Chondrocyte (in vitro differentiated cells): ENCODE measurements at places on chromosomes 11 and 22. TPM values are rescaled to one million over a fixed set of nuclear protein-coding genes. Genes with fewer than 3 reads are reported as not detected.

GRCh38 chr11:124625504-124626168 is 3.0 kb downstream of the TBRG1 start:
- H3K4me1 ChIP-seq = peaks cover 24% of the 10 kb centered on the region
- peaks cover 17% of the 10 kb centered on the region for H3K36me3 ChIP-seq
- no peak for DNase-seq
- H3K27ac ChIP-seq = peak overlapping the region; percentile 29
- H3K4me3 ChIP-seq = no peak overlapping the region

DNA sequence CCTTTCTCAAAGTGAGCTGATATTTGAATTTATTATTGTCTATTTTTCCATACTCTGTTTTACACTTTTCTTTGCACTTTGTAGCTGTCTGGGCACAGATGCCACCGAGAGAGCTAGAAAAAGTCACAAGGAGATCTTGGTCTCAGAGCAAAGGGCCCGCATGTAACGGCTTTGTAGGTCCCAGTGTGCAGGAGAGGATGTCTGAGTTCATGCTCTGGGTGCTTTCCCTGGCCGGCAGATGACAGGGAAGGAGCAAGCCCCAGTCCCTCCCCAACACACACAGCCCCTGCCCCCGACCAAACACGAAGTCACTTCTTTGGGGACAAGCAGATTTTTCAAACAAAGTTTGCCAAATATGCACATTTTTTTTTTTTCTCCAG is 55.8 kb downstream of the SMIM38 start:
- H3K36me3 ChIP-seq = no peaks in the 10 kb centered on the region
- no peak overlapping the region for H3K4me3 ChIP-seq
- DNase-seq = no peak

DNA sequence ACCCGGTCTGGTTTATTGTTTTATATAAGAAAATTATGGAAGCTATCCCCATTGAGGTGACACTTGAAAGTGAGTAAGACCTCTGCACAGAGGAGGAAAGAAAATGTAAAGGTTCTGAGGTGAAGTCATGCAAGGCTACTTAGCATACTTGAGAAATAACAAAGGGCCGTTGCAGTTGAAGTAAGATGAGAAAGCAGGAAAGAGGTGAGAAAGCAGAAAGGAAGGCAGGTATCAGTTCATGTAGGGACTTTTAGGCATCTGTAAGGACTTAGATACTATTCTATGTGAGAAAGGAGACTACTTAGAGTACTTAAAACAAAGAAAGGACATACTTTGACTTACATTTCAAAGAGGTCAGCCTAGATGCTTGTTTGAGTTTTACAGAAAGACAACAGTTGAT is 84.7 kb downstream of the CASP12 start:
- no peak for DNase-seq
- H3K27ac ChIP-seq = no peak overlapping the region
- no peaks in the 10 kb centered on the region for H3K36me3 ChIP-seq
- no peak overlapping the region for H3K4me3 ChIP-seq
- H3K4me1 ChIP-seq = no peaks in the 10 kb centered on the region
- peaks cover 2% of the 10 kb centered on the region for H3K27me3 ChIP-seq

DNA sequence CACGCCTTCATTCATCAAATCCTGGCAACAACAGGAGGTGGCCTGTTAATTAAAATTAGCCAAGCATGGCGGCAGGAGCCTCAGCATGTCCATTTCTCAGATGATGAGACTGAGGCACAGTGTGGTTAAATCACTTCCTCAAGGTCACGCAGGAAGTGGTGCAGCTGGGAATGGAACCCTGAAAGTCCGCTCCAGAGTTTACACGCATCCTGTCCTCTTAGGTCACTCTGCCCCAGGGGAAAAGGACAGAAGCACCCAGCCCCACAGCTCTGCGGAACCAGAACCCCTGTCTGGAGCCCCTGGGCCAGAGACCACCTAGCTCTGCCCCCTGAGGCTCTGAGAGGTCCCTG is 19.6 kb downstream of the RPL3 start:
- DNase-seq = no peak
- peaks cover 64% of the 10 kb centered on the region for H3K4me1 ChIP-seq
- H3K4me3 ChIP-seq = no peak overlapping the region
- peak overlapping the region; percentile 76 for H3K27ac ChIP-seq

GRCh38 chr22:50530877-50531545 is 1.2 kb upstream of the TYMP start:
- H3K36me3 ChIP-seq = no peaks in the 10 kb centered on the region
- no peaks in the 10 kb centered on the region for H3K27me3 ChIP-seq
- H3K4me3 ChIP-seq = peak overlapping the region; percentile 75
- peaks cover 47% of the 10 kb centered on the region for H3K4me1 ChIP-seq
- H3K27ac ChIP-seq = peak overlapping the region; percentile 82
- DNase-seq = no peak

GRCh38 chr22:49046546-49047361 is 780.9 kb downstream of the BRD1 start:
- peaks cover 14% of the 10 kb centered on the region for H3K4me1 ChIP-seq
- peak; percentile 22 for DNase-seq
- peak overlapping the region; percentile 76 for H3K27ac ChIP-seq
- no peaks in the 10 kb centered on the region for H3K36me3 ChIP-seq

DNA sequence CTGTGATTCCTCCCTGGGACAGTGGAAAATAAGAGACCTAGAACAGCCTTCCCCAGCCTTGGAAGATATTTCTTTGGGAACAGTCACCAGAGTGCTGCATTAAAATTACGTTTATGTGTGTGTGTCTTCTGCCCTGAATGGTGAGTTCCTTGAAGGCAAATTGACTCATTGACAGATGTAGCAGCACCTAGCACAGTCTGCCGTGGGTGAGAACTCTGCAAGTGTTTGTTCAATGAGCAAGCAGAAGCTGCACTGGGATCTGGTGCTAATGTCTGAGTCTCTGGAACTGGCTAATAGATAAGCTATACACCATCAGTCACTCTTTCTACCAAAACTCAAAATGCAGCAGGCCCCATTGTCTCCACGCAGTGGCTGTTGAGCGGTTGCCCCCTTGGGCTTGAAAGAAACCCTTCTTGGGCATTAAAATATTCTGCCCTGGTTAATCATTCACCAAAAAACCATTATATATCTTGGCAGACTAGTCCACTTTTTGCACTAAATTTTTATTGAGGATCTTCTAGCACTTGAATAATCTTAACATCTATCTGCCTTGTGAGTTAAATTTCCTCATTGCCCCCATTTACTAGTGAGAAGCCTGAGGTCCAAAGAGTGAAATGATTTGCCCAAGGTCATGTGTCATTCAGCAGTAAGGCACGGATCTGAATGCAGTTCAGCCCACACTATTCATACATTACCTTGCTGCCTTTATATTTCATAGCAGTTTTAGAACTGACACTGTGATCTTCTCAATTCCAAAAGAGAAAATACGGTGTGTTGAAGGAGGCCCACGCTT is 87.8 kb upstream of the GALNT18 start:
- H3K4me3 ChIP-seq = no peak overlapping the region
- no peak overlapping the region for H3K27ac ChIP-seq
- H3K4me1 ChIP-seq = peaks cover 3% of the 10 kb centered on the region
- no peaks in the 10 kb centered on the region for H3K36me3 ChIP-seq
- H3K27me3 ChIP-seq = no peaks in the 10 kb centered on the region
- DNase-seq = no peak

DNA sequence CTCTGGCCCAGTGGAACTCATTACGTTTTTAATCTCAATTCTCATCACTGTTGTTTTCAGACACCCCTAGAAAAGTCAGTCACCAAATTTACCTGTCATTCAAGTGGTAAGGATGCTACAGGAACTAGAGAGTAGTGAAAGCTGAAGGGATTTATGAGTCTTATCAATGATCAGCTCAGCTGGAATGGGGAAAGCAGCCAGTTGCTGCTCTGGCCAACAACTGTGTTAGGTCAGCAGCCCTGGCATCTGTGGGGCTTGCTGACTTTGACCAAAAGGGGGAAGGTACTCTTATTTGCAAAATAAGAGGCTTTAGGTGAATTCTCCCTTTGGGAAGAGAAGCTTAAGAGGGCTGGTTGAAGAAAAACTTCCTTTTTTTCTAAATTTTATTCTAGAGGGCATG is 76.2 kb upstream of the HORMAD2 start:
- DNase-seq = no peak
- H3K27me3 ChIP-seq = no peaks in the 10 kb centered on the region
- H3K27ac ChIP-seq = no peak overlapping the region
- peaks cover 8% of the 10 kb centered on the region for H3K4me1 ChIP-seq
- H3K36me3 ChIP-seq = peaks cover 5% of the 10 kb centered on the region

GRCh38 chr11:77351281-77351886 is 49.9 kb upstream of the GDPD4 start:
- no peak for DNase-seq
- no peak overlapping the region for H3K4me3 ChIP-seq
- no peaks in the 10 kb centered on the region for H3K27me3 ChIP-seq
- H3K4me1 ChIP-seq = peaks cover 29% of the 10 kb centered on the region

DNA sequence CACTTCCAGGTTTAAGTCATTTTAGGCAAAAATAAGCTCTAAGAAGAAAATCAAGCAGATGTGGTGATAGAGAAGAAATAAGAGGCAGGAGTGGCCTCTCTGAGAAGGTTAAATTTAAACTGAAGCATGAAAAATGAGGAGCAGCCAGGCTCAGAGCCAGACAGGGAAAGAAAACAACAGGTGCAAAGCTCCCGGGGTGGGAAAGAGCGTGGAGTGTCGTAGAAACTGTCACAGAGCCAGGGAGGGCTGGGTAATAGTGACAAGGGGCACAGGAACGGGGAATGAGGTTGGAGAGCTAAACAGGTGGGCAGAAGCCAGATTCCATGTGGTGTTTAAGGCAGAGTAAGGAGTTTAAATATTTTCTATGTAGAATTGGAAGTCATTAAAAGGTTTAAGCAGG is 132.1 kb upstream of the BLID start:
- H3K27me3 ChIP-seq = no peaks in the 10 kb centered on the region
- DNase-seq = no peak
- H3K36me3 ChIP-seq = no peaks in the 10 kb centered on the region
- no peak overlapping the region for H3K27ac ChIP-seq
- no peaks in the 10 kb centered on the region for H3K4me1 ChIP-seq

DNA sequence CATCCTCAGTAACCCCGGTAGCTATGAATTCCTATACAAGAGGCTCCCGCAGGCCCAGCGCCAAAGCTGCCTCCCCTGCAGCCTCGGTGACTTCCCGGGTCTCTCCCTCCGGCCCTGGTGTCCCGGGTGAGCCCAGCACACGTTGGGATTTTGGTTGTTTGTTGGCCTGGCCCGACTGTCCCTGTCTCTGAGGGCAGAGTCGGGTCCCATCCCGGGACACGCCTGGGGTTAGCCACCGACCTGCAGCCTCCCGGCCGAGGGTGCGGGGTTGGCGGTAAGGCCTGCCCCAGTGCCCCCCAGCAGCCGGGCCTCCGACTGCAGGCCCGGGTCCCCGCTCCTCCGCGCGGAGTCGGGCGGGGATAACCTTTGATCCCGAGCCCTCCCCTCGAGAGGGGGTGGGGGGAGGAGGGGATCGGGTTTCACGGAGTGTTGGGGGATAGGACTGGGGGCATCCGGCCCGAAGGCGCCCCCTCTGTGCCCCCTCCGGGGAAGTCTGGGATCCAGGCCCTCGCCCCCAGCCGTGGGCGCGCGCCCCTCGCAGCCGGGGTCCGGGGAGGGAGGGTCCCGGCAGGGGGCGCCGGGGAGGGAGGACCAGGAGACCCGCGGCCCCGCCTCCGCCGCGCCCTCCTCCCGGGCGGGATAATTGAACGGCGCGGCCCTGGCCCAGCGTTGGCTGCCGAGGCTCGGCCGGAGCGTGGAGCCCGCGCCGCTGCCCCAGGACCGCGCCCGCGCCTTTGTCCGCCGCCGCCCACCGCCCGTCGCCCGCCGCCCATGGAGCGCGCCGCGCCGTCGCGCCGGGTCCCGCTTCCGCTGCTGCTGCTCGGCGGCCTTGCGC is at the start of gene FBLN1:
Gene FBLN1, plus strand, starts transcription at position 669 of the 835 bp plus-strand sequence. Its CDS starts 103 bp downstream, at position 772.
- H3K4me1 ChIP-seq = peaks cover 37% of the 10 kb centered on the region
- no peaks in the 10 kb centered on the region for H3K36me3 ChIP-seq
- H3K4me3 ChIP-seq = peak within 1 kb of the TSS; percentile 85
- peak within 1 kb of the TSS; percentile 96 for H3K27ac ChIP-seq

GRCh38 chr11:30125456-30125855 is 105.4 kb upstream of the FSHB start:
- H3K4me1 ChIP-seq = no peaks in the 10 kb centered on the region
- H3K4me3 ChIP-seq = no peak overlapping the region
- no peaks in the 10 kb centered on the region for H3K36me3 ChIP-seq
- no peak for DNase-seq

DNA sequence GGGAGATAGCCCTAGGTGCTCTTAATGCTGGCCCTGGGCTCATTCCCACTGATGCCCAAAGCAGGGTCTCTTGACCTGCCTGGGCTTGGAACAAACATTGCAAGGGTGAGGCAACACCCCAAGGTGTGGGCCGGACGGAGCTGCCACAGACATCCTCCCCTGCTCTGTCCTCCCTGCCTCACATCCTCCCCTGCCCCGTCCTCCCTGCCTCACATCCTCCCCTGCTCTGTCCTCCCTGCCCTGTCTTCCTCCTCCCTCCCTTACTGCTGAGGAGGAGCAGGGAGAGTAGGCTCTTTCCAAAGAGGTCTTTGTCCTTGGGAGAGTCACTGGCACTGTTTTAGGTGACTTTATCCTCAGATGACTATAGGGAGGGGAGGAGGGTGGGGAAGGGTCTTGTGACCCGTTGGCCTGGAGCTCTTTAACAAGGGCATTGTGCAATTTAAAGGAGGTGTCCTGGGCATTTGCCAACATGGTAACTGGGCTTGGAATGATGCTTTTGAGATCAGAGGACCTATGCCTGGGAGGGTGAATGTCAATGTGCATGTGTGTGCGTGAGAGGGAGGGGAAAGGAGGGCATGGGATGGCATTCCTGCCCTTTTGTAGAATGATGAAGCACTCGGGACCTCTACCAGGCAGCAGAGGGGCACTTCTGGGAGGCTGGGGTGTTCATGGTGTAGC is 700 bp downstream of the FAM180B start:
- no peak overlapping the region for H3K4me3 ChIP-seq
- H3K36me3 ChIP-seq = peaks cover 19% of the 10 kb centered on the region
- no peaks in the 10 kb centered on the region for H3K4me1 ChIP-seq
- DNase-seq = peak; percentile 83

DNA sequence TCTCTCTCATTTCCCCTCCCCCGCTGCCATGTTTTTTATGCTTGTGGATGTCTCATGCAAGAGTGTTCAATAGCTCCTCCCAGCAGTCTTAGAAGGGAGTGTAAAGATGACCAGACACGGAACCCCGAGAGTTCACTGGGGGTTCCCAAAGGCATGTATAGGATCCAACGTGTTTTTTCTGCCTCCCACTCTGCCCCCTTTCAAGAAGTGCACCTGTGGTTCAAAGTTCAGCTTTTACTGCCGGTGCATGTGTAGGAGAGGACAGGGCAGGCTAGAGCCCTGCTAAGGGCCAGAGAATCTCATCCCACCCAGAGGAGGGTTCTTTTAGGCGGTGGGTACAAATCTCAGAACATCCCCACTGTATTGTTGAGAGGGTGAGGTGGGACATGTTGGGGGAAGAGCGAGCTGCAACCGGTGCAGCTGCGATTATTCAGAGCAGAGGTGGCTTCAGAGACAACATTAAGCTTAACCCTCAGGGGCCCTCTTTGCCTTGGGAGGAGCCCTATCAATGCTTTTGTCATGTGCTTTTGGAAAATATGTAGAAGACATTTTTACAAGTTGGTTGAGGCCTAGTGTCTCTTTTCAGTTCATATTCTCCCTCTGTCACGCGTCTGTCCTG is 14.5 kb downstream of the MIF start:
- no peaks in the 10 kb centered on the region for H3K27me3 ChIP-seq
- H3K36me3 ChIP-seq = peaks cover 1% of the 10 kb centered on the region
- DNase-seq = no peak
- peaks cover 9% of the 10 kb centered on the region for H3K4me1 ChIP-seq
- no peak overlapping the region for H3K27ac ChIP-seq
- no peak overlapping the region for H3K4me3 ChIP-seq

Gene MRGPRX3
- total RNA-seq = not detected in 3 replicates

Gene TEX12
- 0.75 TPM in 1 of 3 replicates, not detected in the others for total RNA-seq

Gene REXO2
- total RNA-seq = 151 to 183 TPM (median 178 TPM) in 3 replicates

Gene MMP12
- total RNA-seq = 0.17 to 0.18 TPM in 2 of 3 replicates, not detected in the other

Gene TBX10
- total RNA-seq = not detected in 3 replicates

Gene HEPN1
- total RNA-seq = not detected in 3 replicates

Gene ELMOD1
- total RNA-seq = 0.15 TPM in 1 of 3 replicates, not detected in the others

Gene MRGPRF
- 1.6 to 8.8 TPM (median 8.2 TPM) in 3 replicates for total RNA-seq

Gene MIF
- 466 to 518 TPM (median 502 TPM) in 3 replicates for total RNA-seq

Gene ASPHD2
- 5.5 to 6.9 TPM (median 6.8 TPM) in 3 replicates for total RNA-seq

Gene GPHA2
- not detected in 3 replicates for total RNA-seq
